ENCODE measurements at places on chromosomes 6 and 20. TPM values are rescaled to one million over a fixed set of nuclear protein-coding genes. Genes with fewer than 3 reads are reported as not detected.
A peak's percentile ranks its signal among the peaks of the same experiment; 100 is the strongest.

ZNF133 gene
- 17.5 TPM for total RNA-seq

SDHAF4 gene
- total RNA-seq = 11.2 TPM

TP53TG5 gene
- total RNA-seq = 1.9 TPM

MDFI gene
- total RNA-seq = 15.2 TPM

NRSN1 gene
- total RNA-seq = not detected

KIF13A gene
- 66.9 TPM for total RNA-seq

SNAP91 gene
- total RNA-seq = 1.8 TPM

DNA sequence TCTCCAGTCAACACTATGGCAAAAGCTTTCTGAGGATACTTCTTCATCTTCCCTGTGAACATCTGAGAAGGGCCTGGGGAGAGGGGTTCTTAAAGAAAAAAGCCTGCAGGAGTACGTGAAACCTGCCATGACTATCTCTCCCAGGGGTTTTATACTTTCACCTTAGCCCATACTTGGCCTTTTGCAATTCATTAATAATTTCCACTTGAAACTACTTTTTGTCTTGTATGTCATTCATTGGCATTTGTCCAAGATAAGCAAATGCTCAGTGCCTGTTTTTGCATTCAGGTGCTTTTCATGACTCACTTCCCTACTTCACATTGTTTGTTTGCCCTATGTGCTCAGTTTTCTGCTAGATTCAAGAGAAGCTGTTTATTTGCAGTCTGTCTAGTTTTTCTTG is 580.3 kb upstream of the GJE1 start:
- H3K27ac ChIP-seq = no peak overlapping the region
- no peak overlapping the region for H3K4me3 ChIP-seq
- H3K4me1 ChIP-seq = no peaks in the 10 kb centered on the region
- DNase-seq = no peak
- H3K27me3 ChIP-seq = no peaks in the 10 kb centered on the region
- H3K36me3 ChIP-seq = no peaks in the 10 kb centered on the region

DNA sequence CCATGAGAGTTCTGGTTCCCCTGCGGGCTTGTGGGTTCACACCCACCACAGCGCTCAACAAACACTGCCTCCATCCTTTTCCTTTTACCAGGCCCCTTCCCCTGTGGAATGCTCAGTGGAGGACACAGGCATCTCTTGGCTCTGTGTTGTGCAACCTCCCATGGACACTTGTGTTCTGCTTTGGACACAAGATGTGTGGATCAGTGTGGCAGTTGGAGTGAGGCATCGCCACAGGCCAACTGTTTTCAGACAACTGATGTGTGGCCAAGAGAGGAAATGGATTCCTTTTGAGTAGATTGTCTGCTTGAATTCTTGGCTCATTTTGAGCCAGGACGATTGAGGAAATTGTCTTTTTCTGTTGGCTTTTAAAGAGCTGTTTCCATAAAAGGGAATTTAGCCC is 26.8 kb downstream of the CST8 start:
- H3K36me3 ChIP-seq = no peaks in the 10 kb centered on the region
- H3K27me3 ChIP-seq = no peaks in the 10 kb centered on the region
- H3K4me3 ChIP-seq = no peak overlapping the region
- no peak overlapping the region for H3K27ac ChIP-seq
- H3K4me1 ChIP-seq = no peaks in the 10 kb centered on the region

- no peak overlapping the region for H3K27ac ChIP-seq
- H3K4me1 ChIP-seq = no peaks in the 10 kb centered on the region
- H3K36me3 ChIP-seq = no peaks in the 10 kb centered on the region
- no peak overlapping the region for H3K4me3 ChIP-seq
Measured at GRCh38 chr6:89501222-89501621, 68.3 kb downstream of the ANKRD6 start.

- H3K4me1 ChIP-seq = no peaks in the 10 kb centered on the region
- H3K36me3 ChIP-seq = no peaks in the 10 kb centered on the region
- no peak overlapping the region for H3K4me3 ChIP-seq
- DNase-seq = no peak
- no peaks in the 10 kb centered on the region for H3K27me3 ChIP-seq
Measured at GRCh38 chr6:88059191-88059590, 11.6 kb downstream of the SPACA1 start.

DNA sequence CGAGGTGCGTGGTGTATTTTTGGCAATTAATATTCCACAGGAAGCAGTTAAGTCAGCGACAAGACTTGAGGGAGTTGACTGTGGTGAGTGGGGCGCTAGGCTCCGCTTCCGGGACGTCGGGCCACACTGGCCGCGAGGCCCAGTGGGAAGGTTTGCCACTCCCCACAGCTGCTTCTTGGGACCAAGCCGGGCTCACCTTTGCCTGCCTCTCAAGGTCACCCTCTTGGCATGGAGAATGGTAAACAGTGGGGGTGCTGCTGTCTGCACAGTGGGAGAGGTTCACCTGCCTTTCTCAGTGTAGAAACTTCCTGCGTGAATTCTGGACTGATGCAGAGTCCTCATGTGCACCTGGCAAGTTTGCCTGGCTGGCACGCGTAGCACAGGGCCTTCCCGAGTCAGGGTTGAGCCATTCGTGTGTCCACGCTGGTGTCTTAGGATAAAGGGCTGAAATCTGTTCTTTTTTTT is 6.4 kb downstream of the OSBPL2 start:
- H3K27me3 ChIP-seq = no peaks in the 10 kb centered on the region
- H3K4me1 ChIP-seq = no peaks in the 10 kb centered on the region
- H3K4me3 ChIP-seq = no peak overlapping the region
- H3K36me3 ChIP-seq = no peaks in the 10 kb centered on the region
- H3K27ac ChIP-seq = no peak overlapping the region

DNA sequence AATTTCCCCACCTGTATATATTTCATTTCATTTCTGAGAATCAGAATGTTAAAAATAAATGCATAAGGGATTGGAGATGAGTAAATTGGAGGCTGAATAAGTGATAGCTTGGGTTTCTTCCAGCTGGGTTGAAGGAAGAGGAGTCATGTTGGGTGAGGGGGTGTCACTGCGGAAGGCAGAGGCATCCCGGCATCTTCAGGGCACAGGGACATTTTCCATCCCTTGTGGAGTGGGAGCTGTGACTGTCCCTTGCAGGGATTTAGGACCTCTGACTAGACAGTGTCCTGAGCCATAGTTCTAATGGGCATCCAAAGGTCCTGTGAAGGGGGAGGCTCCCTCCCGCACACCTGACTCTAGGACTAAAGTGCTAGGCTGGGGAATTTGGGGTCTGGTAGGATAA is 2.1 kb downstream of the MCHR2 start:
- H3K4me1 ChIP-seq = no peaks in the 10 kb centered on the region
- H3K4me3 ChIP-seq = no peak overlapping the region
- H3K27me3 ChIP-seq = no peaks in the 10 kb centered on the region
- no peak overlapping the region for H3K27ac ChIP-seq

DNA sequence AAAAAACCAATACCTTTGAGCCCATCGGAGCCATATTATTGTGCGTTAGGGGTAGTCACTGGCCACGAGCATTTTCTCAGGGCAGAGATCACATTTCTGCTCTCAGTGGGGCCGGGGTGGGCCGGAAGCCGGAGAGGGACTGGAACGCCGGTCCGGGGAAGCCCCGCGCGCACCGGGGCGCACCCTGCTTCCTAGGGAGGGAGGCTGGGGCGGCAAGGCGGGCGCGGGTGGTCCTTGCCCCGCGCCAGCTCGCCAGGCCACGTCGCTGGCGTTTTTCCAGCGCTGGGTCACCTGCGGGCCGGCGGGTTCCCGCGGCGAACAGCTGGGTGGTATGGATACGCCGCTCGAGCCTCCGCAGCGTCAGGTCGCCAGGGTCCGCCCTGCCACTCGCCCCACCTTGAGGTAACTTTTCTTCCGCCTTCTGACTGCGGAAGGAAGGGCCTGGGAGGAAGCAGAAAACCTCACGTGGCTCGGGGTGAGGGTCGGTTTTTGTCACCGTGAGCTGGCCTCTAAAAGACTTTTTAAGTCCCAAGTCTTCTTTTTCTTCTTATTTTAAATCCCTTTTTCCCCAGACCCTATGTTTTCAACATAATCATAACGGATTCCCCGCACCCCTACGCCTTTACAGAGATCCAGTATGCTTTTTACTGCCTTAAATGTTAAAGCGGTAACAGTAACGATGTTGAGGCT is 2.7 kb upstream of the EEF1A1 start:
- no peaks in the 10 kb centered on the region for H3K36me3 ChIP-seq
- H3K4me3 ChIP-seq = peak overlapping the region; percentile 57
- H3K4me1 ChIP-seq = no peaks in the 10 kb centered on the region
- DNase-seq = peak; percentile 59

Data from uterus (tissue), 4 donors.